ENCODE measurements at places on chromosomes 4 and X. TPM values are rescaled to one million over a fixed set of nuclear protein-coding genes. Genes with fewer than 3 reads are reported as not detected.

The FBXW7 gene
- 39.7 TPM for polyA plus RNA-seq

The PRSS12 gene
- polyA plus RNA-seq: not detected

The SFRP2 gene
- not detected for polyA plus RNA-seq

The BEX4 gene
- 29.5 TPM for polyA plus RNA-seq

The SCD5 gene
- not detected for polyA plus RNA-seq

The HELT gene
- polyA plus RNA-seq: not detected

The VCX3B gene
- polyA plus RNA-seq: not detected

The PNMA5 gene
- 0.19 TPM for polyA plus RNA-seq

The TNIP3 gene
- polyA plus RNA-seq: not detected

The RAI2 gene
- polyA plus RNA-seq: not detected

The CLDN22 gene
- not detected for polyA plus RNA-seq

The CXCL8 gene
- 0.74 TPM for polyA plus RNA-seq

The LDOC1 gene
- polyA plus RNA-seq: 6.7 TPM

The COMMD8 gene
- 44.6 TPM for polyA plus RNA-seq

The FAM9C gene
- polyA plus RNA-seq: not detected

The FAT4 gene
- not detected for polyA plus RNA-seq

The USP17L15 gene
- polyA plus RNA-seq: not detected

The SMIM43 gene
- not detected for polyA plus RNA-seq

The MAML3 gene
- 0.03 TPM for polyA plus RNA-seq

The HMGN5 gene
- 1.1 TPM for polyA plus RNA-seq

The AFF1 gene
- polyA plus RNA-seq: 18.8 TPM

The SLC25A43 gene
- 12.5 TPM for polyA plus RNA-seq

The ELOVL6 gene
- polyA plus RNA-seq: 0.08 TPM

Measured in IgD-negative memory B cell (primary cell).